ENCODE measurements at places on chromosomes 13 and 19.

DNA sequence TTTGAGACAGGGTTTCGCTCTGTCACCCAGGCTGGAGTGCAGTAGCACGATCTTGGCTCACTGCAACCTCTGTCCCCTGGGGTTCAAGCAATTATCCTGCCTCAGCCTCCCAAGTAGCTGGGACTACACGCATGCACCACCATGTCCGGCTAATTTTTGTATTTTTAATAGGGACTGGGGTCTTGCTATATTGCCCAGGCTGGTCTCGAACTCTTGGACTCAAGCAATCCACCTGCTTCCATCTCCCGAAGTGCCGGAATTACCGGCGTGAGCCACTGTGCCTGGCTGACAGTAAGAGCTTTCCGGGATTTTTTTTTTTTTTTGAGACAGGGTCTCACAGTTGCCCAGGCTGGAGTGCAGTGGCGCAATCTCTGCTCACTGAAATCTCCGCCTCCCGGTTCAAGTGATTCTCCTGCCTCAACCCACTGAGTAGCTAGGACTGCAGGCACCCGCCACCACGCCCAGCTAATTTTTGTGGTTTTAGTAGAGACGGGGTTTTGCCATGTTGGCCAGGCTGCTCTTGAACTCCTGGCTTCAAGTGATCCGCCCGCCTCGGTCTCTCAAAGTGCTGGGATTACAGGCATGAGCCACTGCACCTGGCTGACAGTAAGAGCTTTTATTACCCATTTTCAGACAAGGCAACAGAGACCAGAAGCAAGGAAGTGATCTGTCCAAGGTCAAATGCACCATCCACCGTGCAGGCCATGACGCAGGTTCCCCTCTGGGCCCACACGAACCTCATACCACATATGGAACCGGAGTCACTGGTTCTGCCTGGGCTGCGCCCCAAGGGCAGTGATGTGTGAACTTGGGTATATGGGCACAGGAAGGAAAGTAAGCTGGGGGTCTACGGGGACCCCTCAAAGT is 21.0 kb downstream of the RFX1 start:
- no peak for DNase-seq

DNA sequence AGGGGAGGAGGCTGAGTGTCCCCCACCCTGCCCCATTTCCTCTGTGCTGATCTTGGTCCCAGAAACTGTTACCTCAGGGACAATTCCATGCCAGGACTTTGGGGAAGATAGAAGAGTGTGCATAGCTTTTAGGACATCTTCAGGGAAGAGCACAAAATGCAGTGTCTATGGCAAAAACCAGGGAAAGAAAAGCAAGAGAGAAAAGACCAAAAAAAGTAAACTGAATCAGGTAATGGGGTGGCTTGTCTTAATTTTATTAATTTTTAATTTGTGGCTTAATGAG is 109.4 kb downstream of the NDFIP2 start:
- no peak for DNase-seq

GRCh38 chr13:42895776-42896175 is 96.3 kb downstream of the EPSTI1 start:
- no peak for DNase-seq

DNA sequence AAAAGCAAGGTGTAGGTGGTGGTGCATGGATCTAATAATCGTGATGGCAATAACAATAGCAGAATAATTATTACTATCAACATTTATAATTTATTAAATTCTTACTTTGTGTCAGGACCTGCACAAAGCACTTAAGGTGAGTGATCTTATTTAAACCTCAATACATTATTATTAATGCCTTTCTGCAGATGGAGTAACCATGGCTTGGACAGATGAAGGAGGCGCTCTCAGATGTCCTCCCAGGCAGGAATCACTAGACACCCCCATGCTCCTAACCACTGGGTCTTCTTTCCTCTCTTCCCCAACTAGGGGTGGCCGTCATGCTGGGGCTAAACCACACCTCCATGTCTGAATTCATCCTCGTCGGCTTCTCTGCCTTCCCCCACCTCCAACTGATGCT is at the start of gene OR10H2:
Gene OR10H2, plus strand, starts transcription at position 301 of the 400 bp plus-strand sequence. Its CDS starts 20 bp downstream, at position 321.
- no peak for DNase-seq

GRCh38 chr13:50318887-50319286 is 303.6 kb downstream of the KCNRG start:
- DNase-seq, result no peak

DNA sequence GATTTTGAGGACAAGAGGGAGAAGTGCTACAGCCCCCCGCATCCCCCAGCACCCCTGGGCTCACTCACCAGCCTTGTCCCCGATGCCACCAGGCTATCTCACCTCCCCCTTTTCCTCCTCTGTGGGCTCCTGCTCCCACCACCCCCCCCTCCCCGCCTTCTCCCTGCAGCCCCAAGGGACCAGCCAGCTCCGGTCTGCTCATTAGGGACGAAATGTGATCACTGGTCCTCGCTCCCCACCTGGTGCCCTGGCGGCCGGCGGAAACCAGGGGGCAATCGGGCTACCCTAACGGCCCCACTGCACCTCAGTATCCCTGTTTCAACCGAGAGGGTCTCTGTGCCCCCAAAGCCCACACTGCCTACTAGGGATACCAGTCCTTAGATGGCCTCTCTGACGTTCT is 2.7 kb downstream of the GPR4 start:
- no peak for DNase-seq

GRCh38 chr19:49533551-49534488 is 6.0 kb downstream of the RCN3 start:
- DNase-seq, result peak; percentile 71

GRCh38 chr19:1811472-1811894 is 593 bp downstream of the ATP8B3 start:
- no peak for DNase-seq

DNA sequence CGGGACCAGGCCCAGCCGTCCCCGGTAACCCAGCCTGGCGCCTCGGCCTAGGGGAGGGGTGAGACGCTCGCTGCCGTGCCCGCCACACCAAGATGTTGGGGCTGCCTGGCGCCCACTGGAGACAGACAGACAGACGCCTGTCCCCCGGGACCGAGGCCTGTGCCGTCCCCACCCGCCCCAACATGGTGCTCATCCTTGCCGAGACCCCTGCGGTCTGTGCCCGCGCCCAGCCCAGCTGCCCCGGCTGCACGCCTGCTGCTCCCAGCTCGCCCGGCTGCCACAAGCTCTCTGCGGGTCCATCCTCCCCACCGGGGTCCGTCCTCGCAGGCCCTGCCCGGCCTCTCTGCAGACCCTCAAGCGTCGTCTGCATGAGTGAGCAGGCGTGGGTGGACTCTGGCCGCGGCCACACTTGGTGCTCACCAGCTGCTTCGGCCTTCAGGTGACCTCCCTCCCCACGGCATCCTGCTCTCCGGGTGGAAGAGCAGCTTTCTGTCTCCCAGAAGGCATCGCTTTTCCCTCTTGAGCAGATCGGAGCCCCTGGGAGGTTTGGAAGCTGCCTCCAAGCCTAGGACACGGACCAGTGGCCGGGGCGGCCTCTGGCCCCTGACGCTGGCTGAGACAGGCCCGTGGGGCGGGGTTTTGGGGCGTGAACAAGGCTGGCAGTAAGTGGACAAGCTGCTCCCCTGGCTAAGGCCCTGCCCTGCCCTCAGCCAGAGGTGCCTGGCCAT is 6.7 kb upstream of the TMPRSS9 start:
- DNase-seq, result no peak

- DNase-seq, result no peak
These were observed 31.8 kb upstream of the CBY2 start for GRCh38 chr13:45670189-45670885.

DNA sequence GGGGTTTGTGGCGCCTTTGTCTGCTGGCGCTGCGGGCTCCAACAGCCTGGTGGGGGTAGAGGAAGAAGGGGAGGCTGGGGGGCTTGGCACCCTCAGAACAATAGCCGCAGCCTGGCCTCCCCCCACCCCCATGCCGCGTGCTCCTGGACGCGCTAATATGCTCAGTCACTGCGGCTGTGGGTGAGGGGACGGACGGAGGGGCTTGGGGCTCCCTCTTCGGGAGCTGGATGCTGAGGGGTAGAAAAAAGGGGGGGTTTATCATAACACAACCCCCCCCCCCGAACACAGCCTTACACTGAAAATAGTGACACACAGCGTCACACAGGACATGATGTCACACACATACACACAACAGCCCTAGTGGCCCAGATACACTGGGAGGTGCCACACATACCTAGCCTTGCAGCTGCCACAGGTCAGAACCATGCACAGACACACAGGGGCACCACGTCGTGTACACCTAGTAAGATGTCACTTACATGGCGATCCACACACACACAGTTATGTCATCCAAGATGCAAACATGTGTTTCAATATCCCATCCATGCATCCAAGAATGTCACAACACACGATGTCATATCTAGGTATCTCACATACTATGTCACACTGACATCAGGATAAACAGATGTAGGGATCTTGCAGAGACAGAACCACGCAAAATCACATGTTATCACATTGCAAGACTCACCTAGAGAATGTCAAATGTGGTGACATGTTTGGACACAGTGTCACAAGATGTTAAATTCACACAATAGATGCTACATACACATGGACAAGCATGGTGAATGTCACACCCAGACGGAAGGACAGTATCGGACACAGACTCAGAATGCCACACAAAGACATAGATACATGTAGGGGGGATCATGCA is 806 bp downstream of the MAST1 start:
- DNase-seq, result no peak

GRCh38 chr13:71149498-71150363 is 717.3 kb downstream of the DACH1 start:
- DNase-seq, result no peak

DNA sequence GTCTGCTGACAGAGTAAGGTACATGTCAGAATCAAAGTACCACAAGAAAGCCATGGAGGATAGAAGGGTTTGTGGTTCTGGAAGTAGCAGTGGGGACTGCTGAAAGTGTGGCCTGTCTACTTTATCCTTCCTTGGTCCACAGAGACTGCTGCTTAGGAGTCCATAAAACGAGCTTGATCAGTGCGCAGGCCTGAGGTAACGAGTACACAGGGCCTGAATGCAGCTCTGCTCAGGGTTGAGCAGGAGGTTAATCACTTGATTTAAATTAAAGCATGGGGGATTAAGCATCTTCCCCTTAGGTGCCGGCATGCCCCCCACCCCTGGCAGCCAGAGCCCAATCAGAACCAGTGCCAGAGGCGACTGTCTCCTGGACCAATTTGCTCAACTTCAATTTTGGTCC is 34.9 kb upstream of the WASF3 start:
- no peak for DNase-seq

DNA sequence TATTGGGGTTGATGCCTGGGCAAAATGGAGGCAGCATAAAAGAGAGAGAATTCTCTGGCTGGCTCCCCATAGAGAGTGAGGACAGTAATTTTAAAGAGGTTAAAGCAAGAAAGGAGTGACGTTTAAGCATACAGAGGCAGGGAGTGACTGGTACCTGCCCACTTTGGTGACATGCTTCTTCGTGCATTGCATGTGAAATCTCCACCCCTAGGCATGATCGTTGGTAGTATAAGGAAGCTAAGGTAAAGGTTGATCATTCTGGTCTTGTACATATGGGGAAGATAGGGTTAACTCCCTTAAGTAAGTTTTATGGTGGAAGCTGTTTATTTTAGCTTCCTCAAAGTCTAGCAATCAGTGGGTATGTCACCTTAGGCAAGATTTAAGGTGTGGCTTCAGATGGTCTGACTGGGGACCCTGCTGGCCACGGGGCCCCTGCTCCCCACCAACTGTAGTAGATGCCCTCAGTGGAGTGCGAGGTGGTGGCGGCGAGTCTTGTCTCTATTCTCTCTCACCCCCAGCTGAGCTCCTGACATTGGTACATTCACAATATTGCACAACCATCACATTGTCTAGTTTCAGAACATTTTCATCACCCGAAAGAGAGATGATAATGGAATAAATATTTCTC is 797.5 kb upstream of the SPRY2 start:
- DNase-seq, result no peak

DNA sequence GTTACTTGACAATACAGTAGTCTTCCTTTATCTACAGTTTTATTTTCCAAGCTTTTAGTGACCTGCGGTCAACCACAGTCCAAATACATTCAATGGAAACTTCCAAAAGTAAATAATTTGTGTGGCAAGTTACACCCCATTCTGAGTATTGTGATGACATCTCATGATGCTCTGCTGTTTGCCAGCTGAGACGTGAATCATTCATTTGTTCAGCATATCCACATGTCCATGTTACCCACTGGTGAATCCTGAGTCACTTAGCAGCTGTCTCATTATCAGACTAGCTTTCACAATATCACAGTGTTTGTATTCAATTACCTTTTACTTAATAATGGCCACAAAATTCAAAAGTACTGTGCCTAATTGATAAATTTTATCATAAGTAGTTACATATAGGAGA is 179.8 kb downstream of the PRR20E start:
- no peak for DNase-seq

DNA sequence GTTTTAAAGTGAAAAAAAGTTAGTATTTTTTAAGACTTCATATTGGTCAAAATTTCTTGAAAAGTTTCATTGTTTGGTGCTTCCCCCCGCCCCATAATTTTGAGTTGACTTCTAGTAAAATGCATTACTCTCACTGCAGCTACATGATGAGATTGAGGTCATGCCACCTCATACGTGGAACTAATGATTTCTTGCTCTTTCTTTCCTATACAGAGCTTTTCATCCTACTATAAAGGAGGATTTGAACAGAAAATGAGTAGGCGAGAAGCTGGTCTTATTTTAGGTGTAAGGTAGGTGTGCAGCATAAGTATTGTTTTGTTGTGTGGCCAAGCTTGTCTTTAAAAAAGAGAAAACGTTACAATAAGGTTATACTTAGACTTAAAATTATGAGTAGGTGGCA is 55.0 kb downstream of the DNAJC15 start:
- no peak for DNase-seq

- DNase-seq, result no peak
These were observed 2.7 kb upstream of the ASPDH start for GRCh38 chr19:50516456-50516855.

- DNase-seq, result no peak
These were observed 354.6 kb downstream of the DNAJC15 start for GRCh38 chr13:43377973-43378372.

DNA sequence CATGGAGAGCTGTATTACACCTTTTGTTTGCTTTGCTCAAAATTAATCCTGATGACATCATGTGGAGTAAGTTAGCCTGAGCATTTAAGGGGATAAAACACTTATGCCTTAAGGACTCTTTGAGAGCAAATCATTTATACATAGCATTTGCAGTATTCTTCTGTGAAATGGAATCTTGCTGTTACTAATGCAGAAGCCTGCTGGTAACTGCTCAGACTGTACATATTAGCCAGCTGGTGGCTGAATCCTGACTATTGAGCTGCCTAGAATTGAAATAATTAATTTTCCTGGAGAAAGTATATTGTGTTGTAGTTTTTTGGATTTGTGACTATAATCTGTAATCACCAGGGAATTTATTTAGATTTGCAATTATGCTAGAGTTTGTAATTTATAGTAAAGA is 363.2 kb downstream of the GPC6 start:
- no peak for DNase-seq

- no peak for DNase-seq
These were observed 59.1 kb downstream of the PEX11G start for GRCh38 chr19:7429638-7430282.

- no peak for DNase-seq
These were observed 112.2 kb downstream of the IER2 start for GRCh38 chr19:13262450-13262849.

DNA sequence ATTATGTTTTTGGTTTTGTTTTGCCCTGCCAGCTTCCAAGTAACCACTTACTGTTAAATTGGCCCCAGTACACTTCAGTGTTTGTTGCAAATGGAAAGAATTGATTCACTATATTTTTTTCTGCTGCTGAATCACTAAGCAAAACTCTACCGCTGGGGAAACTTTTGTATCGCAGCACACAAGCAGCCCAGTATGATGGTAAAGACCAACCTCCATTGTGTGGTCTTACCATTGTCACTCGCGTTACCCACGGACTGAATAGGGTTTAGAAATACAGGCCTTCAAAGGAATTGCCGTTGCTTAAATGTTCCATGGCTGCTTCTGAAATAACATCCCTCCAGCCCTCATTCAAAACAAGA is 7.9 kb downstream of the SPATA13 start:
- no peak for DNase-seq
